Occipital lobe (tissue), 3 donors: ENCODE measurements at places on chromosomes 11 and 22.

GRCh38 chr11:57566005-57566904 is 1.2 kb downstream of the UBE2L6 start:
- DNase-seq = no peak

- DNase-seq = no peak
Observed at GRCh38 chr11:64624883-64625481, 34.0 kb downstream of the SLC22A12 start.

DNA sequence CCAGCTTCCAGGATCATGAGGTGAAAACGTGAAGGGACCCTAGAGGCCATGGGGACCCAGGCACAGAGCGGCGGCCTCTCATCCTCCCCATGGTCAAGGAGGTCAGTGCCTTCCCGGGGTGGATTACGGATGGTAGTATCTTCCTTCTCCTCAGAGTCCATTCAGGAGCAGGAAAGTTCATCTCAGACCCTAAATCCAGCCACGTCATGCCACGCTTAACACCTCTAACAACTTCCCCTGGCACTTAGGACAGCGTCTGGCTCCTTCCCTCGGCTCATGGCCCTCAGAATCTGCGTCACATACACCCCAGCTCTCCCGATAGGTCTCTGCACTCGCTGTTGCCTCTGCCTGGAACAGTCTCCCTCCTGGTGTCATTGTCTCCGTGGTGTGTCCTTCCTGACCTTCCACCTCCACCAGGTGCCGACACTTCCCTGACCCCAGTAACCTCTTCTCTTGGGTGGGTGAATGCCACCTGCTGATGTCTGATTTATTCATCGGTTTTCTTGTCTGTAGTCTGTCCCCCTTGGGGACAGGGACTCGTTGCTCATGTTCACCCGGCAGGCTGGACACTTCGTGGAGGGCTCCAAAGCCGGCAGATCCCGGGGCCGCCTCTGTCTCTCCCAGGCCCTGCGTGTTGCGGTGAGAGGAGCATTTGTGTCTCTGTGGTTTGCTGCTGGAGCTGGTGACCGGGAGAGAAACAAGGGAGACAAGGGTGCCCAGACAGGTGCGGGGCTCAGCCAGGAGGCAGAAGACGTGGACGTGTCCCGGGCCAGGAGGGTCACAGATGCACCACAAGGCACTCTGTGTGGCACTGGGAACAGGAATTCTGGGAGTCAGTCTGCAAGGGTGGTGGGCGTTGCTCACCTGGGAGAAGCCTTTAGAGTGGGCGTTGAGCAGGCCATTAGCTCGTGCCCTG is 1.4 kb downstream of the MYEOV start:
- DNase-seq = no peak

- no peak for DNase-seq
Observed at GRCh38 chr11:131904756-131905155, 534.3 kb downstream of the NTM start.

DNA sequence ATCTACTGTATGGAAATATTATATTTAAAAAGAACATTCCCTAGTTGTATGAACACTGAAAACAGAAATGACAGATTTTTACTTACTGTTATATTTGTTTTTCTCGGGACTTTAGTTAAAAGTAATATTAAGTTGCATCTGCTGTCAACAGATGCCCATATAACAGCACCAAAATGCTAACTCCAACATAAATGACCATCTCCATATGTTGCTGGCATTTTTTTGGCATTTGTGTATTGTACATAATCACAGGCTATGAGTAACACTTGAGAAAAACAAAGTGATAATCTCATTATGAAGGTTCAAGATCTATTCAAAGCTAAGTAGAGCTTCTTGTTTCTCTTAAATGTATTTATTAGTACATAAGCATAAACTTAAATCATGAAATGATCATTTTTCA is 172.0 kb downstream of the CNTN5 start:
- DNase-seq = no peak

- no peak for DNase-seq
Observed at GRCh38 chr22:49586873-49587272, 240.8 kb downstream of the BRD1 start.

- no peak for DNase-seq
Observed at GRCh38 chr11:28799316-28799715, 691.1 kb downstream of the METTL15 start.

- DNase-seq = no peak
Observed at GRCh38 chr11:114348200-114349191, 51.8 kb downstream of the C11orf71 start.

DNA sequence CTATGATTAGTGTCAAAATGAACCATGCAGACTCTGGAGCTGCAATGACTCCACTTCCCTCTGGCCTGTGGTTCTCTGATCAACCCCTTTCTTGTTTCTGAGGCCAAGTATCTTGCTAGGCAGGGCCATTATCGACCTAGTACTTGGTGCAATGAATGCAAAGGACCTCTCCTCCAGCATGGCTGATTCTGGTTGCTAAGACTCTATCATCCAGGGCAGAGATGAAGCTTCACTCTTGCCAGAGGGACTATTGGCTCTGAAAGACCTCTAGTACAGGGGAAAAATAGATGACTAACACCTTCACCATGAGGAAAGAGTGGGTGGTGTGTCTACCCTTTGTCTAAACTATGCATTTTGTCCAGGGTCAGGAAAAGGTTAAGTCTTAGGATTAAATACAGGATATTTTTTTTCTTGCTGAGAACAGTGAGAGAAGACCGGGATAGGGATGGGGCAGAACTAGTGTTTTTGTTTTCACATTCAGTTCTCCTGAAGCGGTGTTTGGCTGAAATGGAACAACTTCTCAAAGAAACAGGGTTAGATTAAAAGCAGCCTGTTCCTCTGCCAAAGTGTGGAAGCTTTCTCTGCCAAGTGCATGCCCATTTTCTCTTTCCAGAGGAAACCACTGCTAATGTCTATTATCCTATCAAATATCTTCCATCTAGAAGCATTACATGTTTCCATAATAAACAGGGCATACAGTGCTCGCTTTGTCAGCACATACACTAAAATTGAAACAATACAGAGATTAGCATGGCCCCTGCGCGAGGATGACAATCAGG is 5.0 kb upstream of the MTFP1 start:
- DNase-seq = no peak

DNA sequence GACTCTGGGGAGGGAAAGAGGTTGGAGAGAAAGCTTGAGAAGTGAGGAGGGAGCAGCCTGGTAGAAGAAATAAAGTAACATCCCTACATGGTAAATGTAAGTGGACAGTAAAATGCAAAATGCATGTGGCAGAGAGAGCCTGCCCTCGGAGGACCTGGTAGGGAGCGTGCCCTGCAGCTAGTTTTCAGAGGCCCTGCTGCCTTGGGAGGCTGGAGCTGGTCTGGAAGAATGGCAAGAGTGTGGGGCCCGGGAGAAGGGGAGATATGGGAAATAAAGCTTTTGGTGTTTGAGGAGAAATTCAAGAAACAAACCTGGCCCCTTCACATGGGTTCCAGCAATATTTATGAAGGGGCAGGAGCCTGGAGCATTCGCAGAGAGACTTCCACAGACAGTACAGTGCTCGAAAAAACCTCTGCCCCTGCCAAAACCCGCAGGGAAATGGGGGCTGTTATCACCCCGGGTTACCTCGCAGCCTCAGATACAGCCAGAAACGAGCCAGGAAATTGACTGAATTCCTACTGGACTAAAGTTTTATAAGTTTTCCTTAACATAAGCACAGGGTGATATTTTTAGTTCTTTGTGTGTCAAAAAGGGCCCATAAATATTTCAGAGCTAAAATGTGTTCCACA is 363.0 kb downstream of the TENM4 start:
- no peak for DNase-seq

DNA sequence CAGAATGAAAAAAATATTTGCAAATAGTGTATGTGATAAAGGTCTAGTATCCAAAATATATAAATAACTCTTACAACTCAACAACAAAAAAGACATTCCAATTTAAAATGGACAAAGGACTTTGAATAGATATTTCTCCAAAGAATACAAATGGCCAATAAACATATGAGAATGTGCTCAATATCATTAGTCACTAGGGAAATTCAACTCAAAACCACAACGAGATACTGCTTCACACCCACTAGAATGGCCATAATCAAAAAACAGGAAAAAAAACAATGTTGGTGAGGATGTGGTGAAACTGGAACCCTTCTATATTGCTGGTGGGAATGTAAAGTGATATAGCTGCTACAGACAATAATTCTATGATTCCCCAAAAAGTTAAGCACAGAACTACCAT is 38.6 kb upstream of the RPS13 start:
- DNase-seq = no peak
